ENCODE measurements at places on chromosomes 3 and 15.

DNA sequence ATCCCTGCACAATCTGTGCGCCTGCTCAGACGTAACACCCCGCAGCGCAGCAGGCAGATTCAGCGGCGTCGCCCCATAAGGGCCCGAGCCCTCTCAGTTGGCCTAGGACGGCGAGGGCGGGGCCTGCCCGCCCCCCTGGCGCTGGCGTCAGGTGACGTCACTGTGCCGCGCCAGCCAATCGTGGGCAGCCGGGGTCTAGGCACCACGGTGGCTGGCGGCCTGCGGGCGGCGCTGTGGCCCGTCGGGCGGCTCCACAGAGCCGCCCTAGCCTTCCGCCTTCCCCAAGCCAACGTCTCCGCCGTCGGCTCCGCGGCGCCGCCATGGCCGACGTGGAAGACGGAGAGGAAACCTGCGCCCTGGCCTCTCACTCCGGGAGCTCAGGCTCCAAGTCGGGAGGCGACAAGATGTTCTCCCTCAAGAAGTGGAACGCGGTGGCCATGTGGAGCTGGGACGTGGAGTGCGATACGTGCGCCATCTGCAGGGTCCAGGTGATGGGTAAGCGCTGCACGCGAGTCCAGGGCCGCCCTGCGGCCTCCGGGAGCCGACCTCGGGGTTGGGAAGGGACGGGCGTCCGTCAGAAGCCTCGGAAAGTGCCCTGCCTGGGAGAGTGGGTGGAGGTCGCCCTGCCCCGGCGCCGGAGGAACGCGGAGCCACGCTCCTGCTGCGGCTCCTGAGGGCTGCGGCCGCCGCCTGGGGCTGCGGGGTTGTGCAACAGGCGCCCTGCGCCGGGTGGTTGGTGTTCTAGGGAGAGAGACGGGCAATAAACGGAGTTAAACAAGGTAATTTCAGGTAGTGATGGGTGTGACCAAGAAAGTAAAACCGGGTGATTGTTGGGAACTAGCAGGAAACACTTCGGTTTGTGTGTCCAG, at the start of gene RNF7:
Gene RNF7 (plus strand): TSS at position 277 of the 869 bp plus-strand sequence. CDS start 44 bp downstream, at position 321.
- peak; percentile 98 for DNase-seq

DNA sequence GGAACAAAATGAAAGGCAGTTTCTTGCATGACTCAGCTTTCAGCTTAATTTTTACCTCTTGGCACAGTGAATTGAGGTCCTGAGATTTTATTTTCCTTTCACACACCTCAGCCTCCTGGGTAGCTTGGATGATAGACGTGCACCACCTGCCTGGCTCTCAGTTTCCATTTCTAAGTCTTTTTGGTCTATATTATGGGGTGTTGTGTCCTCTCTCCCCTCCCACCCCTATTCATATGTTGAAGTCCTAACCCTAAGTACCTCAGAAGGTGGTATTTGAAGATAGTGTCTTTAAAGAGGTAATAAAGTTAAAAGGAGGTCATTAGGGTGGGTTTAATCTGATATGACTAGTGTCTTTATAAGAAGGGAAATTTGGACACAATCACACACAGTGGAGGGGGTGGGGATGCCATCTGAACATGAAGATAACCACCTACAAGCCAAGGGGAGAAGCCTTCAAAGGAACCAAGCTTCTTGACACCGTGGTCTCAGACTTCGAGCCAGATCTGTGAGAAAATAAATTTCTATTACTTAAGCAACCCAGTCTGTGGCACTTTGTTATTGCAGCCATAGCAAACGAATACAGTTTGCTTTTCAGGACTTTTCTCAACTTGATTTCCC, 85.2 kb downstream of the STRIT1 start:
- no peak for DNase-seq

GRCh38 chr15:83753872-83754493, 100.1 kb downstream of the ADAMTSL3 start:
- no peak for DNase-seq

- DNase-seq: no peak
Observed at GRCh38 chr15:85482894-85483293, 102.5 kb downstream of the AKAP13 start.

GRCh38 chr3:139187154-139187553, 142.5 kb upstream of the PRR23C start:
- no peak for DNase-seq

DNA sequence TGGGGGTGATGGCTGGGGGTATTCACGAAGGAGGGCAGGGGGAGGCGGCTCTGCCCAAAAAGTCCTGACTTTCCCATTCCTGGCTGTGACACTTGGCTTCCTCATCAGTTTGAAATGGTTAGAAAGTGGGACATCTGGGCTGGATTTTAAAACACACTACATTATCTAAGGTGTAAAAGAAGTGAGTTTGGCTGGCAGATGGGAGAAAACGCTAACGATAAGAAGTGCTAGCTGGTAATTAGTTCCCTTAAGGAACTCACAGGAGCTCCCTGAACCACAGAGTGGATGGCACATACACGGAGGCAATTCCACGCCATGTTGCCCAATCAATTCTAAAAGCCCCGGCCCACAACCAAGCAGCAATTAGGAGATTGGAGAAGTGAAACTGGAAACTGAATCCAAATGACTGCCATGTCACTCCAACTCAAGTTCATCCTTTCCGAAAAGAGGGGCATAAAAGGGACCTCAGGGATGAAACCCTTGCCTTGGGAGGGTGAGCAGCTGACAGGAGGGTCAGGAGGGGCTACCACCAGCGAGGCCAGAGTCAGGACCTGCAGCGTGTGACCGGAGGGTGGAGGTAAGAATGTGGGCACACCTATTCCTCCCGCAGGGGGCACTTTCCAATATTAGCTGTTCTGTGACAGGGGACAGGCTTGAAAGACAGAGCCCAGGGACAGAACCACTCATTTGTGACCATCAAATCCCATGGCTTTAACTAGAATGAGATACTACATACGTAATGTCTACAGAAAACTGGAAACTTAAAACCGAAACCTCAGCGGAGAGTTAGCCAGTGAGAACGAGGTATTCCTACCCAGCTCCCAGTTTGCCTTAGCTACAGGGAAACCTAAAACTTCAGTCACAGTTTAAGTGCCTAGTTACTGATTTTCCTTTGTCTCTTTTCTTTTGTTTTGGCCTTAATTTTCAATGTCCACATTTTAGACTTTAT, 95.3 kb upstream of the OXTR start:
- DNase-seq: no peak

DNA sequence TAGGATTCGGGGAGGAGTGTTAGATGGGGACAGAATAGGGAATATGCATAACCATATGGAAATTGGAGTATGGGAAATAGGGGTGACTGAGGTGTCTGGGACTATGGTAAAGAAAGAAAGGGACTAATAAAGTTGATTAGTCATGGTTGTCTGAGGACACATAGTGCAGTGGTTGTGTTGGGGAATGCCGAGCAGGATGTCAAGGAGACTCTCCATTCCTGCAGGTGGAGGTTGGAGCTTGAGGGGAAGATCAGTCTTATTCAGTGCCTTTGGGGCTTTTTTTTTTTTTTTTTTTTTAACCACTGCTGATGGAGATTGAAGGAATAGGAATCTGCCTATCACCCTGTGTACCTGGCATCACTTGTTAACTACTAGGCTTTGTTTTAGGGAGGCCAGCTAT, 10.8 kb downstream of the NMD3 start:
- DNase-seq: no peak

GRCh38 chr3:40055956-40056355, 246.5 kb downstream of the MYRIP start:
- no peak for DNase-seq

- peak; percentile 76 for DNase-seq
Observed at GRCh38 chr3:183427876-183428446, 458 bp downstream of the MCF2L2 start.

GRCh38 chr15:74620636-74621545, 5.3 kb downstream of the CLK3 start:
- DNase-seq: peak; percentile 83

DNA sequence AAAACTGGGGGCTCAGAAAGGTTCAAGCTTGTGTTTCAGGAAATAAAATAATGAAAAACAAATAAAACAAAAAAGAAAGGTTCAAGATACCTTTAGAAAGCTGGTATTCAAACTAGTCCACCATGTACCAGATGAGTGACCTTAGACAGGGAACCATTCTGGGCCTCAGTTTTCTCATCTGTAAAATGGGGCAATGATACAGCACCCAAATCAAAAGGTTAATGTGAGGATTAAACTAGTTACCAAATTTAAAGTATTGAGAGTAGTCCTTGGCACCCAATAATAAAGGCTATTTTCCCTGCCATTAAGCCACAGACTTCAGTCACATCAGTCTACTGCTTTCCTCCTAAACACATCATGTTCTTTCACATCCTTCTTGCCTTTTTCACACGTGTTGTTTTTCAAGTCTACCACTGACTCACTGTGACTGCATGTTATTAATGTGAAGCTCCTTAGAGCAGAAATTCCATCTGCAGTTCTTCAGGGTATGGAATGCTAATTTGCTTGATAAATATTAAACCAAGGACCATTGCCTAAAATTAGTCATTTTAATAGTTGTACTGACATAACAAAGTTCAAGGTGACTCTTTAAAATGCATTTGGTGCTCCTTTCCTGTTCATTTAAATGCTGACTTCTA, 19.9 kb downstream of the TAMM41 start:
- DNase-seq: no peak

DNA sequence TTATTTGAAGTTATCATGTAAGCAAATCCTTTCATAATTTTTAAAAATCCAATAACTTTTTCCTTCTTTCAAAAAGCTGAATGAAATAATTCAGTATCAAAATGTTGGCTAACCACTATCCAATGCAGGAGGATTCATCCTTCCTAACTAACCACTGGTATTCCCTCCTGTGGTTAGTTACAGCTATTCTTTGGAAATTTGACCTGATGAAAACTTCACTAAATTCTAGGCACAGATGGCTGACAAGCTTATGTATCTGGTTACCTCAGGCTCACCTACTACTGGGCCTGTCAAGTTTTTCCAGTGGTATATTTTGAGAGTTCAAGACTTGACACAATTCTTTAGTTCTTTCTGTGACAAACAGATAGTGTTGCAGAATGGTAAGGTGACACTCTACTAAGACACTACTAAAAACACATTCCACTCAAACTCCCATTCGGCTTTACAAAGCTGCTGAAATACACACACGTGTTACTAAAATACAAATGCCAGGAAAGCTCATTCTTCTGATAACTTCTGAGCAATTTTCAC, 15.8 kb downstream of the NPTN start:
- no peak for DNase-seq

DNA sequence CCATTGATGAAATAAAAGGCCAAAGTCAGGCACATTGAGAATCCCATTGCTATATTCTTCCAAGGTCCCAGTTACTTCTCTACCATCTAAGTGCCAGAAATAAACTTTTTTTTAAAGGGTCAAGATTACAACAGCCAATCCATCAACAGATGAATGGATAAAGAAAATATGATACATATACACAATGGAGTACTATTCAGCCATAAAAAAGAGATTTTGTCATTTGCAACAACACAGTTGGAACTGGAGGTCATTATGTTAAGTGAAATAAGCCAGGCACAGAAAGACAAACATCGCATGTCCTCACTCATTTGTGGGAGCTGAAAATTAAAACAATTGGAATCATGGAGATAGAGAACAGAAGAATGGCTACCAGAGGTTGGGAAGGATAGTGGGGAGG, 25.5 kb downstream of the ULK4 start:
- DNase-seq: no peak

DNA sequence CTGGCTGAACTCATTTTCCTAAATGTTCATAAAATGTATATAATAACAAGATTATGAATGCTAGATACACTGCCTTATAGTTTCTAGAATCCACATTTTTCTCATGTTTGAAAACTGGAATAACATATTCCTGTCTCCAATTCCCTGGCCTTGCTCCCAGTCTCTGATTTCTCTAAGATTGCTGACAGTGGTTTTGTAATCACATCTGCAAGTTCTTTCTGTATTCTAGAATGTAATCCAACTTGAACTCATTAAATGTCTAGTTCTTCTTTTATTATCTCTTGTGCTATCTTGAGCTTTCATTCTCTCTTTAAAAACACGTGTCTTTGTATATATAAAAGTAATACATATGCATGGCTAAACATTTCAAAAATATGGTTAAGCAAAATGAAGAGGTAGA, 215.2 kb upstream of the ADAMTS9 start:
- DNase-seq: no peak

DNA sequence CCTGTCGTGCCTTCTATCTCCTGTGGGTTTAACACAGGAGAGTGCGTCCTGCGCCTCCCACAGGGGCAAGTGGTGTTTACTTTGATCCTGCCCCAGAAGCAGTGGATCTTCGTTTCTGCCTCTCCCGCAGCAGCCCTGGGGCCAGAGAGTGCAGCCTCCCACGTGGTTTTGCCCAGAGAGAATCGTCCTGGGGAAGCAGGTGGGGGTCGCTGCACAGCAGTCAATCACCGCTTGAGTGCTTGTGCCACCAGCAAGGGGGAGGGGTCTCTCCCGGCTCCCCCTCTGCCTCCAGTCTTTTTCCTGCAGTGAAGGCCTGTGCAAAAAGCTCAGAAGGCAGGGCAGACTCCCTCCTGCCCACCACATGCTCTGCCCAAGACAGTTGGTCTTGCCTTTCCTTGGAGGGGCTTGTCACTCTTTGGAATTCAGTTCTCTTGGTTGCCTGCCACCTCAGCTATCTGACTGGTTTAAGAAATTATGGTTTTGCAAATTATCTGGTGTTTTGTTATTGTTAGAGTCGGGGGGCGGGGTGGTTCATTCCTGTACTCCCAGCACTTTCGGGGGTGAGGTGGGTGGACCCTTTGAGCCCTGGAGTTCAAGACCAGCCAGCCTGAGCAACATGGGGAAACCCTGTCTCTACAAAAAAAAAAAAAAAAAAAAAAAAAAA, 26.9 kb downstream of the STOML1 start:
- peak; percentile 69 for DNase-seq

DNA sequence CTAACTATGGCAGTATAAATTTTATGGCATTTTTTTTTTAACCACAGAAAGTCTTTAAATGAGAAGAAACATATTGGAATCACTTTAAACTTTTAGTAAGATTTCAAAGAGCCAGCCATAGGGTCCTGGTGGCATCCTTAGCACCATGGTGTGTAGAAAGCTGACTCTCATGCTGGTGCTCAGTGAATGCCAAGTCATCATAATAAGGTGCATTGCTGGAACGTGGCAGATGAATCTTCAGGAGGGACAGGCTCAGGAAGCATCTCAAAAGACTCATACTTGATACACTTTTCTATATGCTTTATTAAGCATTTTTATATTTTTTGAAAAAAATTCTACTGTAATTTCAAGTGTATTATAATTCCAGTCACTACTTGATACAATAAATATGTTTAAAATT, 274.2 kb downstream of the ZIC4 start:
- no peak for DNase-seq

DNA sequence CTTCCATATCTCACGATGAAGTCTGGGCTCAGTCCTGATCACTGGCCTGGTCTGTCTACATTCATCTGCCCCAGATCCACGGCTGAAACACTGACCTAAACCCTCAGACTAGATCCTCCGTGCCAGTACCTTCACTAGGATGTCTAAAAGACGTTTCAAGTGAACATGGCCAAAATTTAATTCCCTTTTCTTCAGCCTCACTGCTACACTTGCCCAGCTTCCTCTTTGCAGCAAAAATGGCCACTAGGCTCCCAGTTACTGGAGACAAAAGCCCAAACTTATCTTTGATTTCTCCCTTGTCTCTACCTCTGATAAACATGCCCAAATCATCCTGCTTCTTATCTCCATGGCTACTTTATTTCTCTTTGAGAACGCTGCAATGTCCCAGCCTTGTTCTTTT, 1.7 kb downstream of the RASSF1 start:
- DNase-seq: no peak

Data from ecto neural progenitor cell (in vitro differentiated cells).